Stimulated activated CD4-positive, alpha-beta T cell treated with anti-CD3 and anti-CD28 coated beads, Interleukin-1b, Interleukin-23, amount 100 ng/mL, for 1 hour (primary cell): ENCODE measurements at places on chromosomes 2 and 18.

DNA sequence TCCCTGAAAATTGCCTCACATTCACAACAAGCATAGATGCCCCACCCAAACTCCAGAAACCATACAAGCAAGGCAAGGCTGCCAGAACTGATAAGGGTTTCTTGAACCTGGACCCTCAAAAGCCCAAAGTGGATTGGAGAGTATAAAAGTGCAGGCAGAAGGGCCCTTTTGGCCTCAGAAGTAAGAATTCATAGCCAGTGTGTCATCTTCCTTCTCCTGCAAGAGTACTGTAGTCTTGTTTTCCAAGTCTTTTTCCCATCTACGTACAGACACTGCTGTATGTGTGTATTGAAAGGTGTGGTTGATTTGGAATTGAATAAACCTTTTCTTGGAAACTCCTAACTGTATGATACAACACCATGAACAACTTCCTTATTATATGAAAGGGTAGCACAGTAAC lies 46.8 kb downstream of the ZC3H15 start:
- DNase-seq, result no peak

GRCh38 chr2:156331572-156332283 lies 793 bp downstream of the NR4A2 start:
- no peak for DNase-seq

DNA sequence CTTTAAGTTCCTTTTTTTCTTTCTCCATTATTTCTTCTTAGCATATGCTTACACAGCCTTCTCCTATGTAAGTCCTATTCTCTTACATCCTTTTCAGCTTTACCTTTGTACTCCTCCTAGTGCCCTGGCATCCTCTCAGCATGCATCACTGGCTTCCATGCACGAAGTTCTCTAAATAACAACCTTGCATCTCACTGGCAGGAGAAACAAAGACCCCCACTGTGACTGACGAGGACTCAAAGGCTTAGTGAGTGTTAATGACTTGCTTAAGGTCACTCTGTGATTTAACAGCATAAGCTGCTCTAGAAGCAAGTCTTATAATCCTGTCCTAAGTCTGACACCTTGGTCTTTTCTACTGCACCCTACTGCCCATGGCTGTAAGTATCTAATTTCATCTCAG lies 1236.0 kb upstream of the CELF4 start:
- DNase-seq, result no peak

GRCh38 chr18:43159086-43159770 lies 43.7 kb upstream of the RIT2 start:
- DNase-seq, result no peak

DNA sequence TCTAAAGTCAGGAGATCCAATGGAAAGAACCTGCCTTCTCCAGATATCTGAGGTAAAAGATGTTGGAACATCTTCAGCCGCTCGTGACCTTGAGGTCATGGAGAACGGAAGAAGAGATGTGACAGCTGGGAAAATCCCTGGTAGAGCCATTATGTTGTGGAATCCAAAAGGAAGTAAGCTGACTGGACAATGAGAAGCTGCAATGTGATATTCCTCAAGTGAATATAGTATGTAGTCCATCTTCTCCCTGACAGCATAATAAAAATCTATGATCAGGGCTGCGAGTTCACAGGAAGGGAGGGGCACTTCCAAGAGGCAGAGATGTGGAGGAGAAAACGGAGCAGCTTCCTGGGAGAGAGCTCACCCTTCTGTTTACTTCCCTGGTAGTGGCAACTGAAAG lies 201.0 kb upstream of the SP5 start:
- no peak for DNase-seq

- DNase-seq, result no peak
These were observed 159.6 kb downstream of the BAZ2B start for GRCh38 chr2:159456500-159457426.

DNA sequence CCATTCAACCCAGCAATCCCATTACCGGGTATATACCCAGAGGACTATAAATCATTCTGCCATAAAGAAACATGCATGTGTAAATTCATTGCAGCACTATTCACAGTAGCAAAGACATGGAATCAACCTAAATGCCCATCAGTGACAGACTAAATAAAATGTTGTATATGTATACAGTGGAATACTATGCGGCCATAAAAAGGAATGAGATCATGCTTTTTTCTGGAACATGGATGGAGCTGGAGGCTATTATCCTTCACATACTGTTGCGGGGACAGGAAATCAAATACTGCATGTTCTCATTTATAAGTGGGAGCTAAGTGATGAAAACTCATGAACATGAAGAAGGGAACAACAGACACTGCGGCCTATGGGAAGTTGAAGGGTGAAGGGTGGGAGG lies 65.1 kb downstream of the EHBP1 start:
- DNase-seq, result no peak

DNA sequence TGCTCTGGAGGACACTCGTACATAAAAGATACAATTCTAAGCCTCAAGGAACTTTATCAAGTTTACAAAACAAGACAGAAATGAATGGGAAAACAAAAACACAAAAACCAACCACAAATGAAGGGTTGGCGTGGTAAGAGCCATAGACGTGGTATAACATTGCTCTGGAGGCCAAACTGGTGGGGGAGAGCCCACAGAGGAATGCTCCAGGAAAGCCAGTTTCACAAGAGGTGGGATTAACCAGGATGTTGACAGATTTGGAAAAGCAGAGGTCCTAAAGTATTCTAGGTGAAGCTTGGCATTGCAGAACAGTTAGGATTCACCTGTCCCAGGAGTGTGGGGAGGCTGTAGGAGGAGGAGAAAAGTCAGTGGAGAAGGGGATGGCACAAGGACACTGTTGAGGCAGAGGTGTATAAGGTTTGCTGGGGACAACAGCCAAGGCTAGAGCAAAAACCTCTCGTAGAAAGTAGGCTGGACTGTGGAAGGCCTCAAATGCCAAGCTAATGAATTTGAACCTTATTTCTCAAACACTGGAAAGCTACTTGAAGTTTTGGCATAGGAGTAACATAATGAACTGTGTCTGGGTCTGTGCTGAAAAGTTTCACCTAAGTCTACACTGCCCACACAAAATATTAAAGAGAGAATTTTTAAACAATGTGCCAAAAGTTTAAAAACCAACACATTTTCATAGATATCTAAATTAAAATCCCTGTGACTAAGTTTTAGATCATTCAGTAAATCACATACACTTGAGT lies 135.1 kb downstream of the THADA start:
- DNase-seq, result no peak

DNA sequence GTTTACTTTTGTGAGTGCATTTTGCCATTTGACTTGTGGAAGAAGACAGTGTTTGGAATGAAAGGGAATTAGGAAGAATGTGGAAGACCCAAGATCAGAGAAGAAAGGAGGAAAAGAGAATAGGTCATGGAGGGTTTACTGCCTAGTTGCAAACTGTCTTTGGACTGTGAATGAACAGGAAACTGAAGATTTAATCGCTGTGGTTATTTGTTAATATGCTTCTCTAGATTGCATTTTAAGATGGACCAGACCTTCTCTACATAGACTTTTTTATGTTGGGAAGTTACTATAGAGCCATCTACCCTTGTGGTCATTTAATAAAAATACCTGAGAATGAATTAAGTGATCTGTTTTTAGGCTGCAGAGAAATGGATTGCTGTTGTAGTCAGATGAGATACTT lies 6.2 kb downstream of the AGPS start:
- DNase-seq, result no peak
